Neural crest cell (in vitro differentiated cells): ENCODE measurements at places on chromosomes 3 and 15.

- DNase-seq = no peak
Measured at GRCh38 chr3:73773233-73773632, 148.5 kb upstream of the PDZRN3 start.

DNA sequence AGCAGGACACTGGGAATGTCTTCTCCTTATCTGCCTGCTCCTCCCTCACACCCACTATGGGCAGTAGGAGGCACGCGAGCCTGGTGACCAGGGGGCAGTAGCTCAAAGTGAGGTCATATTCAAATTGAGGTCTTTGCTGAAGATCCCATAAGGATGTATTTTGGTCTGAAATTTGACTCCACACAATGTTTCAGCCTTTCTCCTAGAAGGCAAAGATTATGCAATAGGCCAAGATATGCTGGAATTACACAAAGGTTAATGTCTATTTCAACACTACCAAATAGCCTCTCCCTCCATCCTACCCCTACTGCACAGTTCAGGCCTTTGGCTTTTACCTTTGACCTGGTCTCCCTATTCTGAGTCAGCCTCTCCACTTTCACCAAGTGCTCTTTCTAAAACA, 203.0 kb downstream of the TIGIT start:
- no peak for DNase-seq

DNA sequence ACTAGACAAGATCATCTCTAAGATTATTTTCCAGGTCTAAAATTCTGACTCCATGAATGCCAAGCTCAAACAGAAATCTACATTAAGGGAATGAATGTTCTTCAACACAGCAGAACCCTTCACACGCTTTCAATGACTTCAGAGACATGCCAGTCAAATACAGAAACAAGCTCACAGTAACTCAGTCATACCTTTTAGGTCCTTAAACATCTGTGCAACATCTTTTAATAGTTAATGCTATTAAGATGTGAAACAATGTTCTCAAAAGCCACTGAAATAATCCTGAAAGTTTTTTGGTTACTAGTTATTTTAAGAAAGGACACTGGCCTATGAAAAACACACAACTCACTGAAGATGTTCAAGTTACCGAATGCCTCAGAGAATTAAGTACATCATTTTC, 2.5 kb downstream of the DLG1 start:
- DNase-seq = no peak

DNA sequence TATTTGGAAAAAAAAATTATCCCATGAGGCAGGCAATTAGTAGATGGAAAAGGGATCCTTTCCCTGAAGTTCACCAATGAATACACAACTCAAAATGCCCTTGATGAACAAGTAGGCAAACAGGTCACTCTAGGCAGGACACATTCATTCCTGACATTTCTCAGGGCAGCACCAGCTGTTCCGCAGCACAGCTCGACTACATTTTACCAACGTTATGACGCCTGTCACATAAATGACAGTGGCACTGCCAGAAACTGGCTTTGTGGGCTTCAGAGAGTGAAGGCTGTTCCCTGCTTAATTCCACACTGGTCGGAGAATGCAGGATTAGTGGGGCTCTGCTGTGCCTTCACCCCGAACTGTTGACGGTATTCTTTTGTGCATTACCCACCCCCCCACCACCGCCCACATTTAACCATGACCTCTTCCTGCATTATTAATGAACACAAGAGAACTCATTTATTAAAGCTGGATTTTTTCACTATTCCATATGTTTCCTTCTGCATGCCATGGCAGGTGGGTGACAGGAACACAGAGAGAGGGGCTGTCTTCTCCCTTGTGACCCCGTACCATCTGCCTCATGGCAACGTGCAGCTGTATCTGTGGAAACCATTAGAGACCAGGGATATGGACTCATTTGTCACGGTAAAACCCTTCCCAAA, 197.6 kb downstream of the PDZRN3 start:
- DNase-seq = no peak

- DNase-seq = no peak
Measured at GRCh38 chr3:169266351-169266750, 397.2 kb downstream of the MECOM start.

GRCh38 chr15:28068930-28069329, 30.2 kb downstream of the OCA2 start:
- no peak for DNase-seq

- no peak for DNase-seq
Measured at GRCh38 chr15:31567861-31568260, 241.2 kb downstream of the KLF13 start.

GRCh38 chr15:98744506-98744905, 96.2 kb downstream of the IGF1R start:
- no peak for DNase-seq

DNA sequence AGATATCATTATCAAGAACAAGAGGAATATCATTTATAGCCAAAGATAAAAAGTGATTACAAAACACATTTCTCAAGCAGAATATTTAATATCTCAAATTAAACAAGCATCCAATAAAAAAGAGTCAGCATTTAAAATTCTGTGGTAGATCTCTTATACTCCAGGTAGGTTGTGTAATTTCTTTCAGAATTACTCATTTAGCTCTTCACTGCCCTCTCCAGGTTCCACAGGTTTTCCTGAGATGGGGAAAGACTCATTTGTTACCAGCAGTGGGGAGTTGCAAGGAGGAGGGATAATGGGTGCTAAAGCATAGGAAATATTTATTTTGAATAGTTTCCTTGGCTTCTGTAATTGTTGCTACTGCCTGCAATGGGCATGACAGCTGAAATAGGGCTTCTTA, 83.1 kb upstream of the RASGRP1 start:
- no peak for DNase-seq
